Naive B cell (primary cell): ENCODE measurements at places on chromosomes 16 and 17.
A peak's percentile ranks its signal among the peaks of the same experiment; 100 is the strongest.

- no peaks in the 10 kb centered on the region for H3K4me1 ChIP-seq
- DNase-seq, result no peak
- no peaks in the 10 kb centered on the region for H3K36me3 ChIP-seq
- no peak overlapping the region for H3K4me3 ChIP-seq
- H3K27me3 ChIP-seq, result no peaks in the 10 kb centered on the region
Measured at GRCh38 chr16:64489449-64489848, 632.4 kb downstream of the CDH11 start.

- H3K36me3 ChIP-seq, result no peaks in the 10 kb centered on the region
- H3K4me3 ChIP-seq, result no peak overlapping the region
- peaks cover 14% of the 10 kb centered on the region for H3K4me1 ChIP-seq
- H3K27ac ChIP-seq, result no peak overlapping the region
- peaks cover 50% of the 10 kb centered on the region for H3K27me3 ChIP-seq
Measured at GRCh38 chr16:85231959-85232358, 119.7 kb upstream of the CIBAR2 start.

DNA sequence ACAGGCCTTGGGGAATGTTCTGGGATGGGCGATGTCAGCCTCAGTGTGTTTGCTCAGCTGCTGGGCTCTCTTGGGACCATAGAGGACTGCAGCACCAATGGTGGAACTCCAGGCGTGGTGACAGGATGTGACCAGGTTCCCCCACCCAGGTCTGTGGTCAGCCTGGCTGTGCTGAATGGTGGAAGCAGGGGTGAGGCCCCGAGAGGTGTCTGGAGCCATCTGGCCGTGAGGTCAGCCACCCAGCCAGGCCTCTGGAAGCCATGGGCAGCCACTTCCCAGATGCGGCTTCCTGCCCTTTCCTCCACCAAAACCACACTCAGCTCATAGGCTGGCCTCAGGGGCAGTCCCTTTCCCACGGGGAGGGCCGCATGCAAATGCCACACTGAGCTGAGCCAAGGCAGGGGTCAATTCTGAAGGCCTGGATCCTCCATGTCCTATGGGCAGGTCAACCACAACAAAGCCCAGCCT lies 7.8 kb upstream of the MAPK7 start:
- peaks cover 8% of the 10 kb centered on the region for H3K27me3 ChIP-seq
- DNase-seq, result peak; percentile 47
- H3K36me3 ChIP-seq, result no peaks in the 10 kb centered on the region
- peaks cover 42% of the 10 kb centered on the region for H3K4me1 ChIP-seq
- peak overlapping the region; percentile 97 for H3K27ac ChIP-seq
- H3K4me3 ChIP-seq, result peak overlapping the region; percentile 86

DNA sequence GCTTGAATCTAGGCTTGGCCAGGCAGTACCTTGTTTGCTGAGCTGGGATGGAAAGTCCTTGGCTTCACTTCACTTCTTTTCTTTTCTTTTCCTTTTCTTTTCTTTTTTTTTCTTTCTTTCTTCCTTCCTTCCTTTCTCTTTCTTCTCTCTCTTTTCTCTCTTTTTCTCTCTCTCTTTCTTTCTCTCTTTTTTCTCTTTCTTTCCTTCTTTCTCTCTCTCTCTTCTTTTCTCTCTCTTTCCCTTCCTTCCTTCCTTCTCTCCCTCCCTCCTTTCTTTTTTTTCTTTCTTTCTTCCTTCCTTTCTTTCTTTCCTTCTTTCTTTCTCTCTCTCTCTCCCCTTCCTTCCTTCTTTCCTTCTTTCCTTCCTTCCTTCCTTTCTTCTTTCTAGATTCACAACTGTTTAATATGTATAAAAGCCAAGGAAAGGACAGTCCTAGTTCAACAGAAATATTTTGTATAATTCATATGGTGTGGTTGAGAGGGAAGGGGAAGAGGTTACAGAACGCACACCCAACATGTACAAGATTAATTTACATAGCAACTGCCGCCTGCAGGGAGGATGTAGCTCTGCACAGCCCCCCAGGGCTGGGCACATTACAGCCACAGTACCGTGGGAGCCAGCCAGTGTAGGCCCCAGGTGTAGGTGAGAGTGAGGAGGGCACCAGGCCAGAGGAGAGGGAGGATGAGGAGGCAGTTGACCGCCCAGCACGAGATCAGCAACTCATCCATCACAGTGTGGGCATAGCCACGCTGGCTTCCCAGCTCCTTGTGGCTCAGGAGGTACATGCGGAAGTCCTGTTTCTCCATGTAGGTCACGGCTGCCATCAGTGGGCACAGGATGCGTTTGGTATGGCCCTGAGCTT lies 9.7 kb upstream of the ITGB3 start:
- no peak for DNase-seq
- H3K4me3 ChIP-seq, result no peak overlapping the region
- H3K27ac ChIP-seq, result no peak overlapping the region
- H3K36me3 ChIP-seq, result no peaks in the 10 kb centered on the region
- H3K27me3 ChIP-seq, result peaks cover 9% of the 10 kb centered on the region
- peaks cover 27% of the 10 kb centered on the region for H3K4me1 ChIP-seq

DNA sequence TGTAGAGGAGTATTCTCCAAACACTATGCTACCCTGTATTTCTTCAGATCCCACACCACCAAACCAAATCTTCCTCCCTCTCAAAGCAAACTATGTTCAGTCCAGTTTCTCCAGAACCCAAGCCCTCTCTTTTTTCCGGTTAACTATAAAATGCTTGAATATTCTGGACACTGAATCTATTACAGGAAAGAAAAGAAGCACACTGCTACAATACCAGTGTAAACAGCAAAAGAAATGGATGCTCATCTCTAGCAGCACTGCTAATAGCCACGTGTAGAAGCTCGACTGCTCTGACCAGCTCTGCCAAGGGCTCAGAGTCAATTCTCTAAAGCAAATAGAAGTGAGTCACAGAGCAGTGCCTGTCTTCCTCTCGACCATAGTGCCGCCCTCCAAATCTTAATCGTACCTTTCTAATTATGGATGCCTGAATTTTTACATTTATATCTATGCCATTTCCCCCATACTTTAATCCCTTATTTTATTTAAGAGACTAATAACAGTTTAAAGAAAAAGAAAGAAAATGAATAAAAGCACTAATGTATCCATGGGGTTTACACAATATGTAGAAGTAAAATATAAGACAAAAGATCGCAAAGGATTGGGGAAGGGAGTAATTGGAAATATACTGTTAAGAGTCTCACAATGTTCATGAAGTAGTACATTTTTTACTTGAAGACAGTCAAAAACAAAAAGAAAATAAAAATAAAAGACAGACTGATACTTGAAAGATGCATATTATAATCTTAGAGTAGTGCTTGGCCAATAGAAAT lies 154.5 kb downstream of the PARN start:
- H3K36me3 ChIP-seq, result peaks cover 40% of the 10 kb centered on the region
- no peaks in the 10 kb centered on the region for H3K27me3 ChIP-seq
- DNase-seq, result no peak

DNA sequence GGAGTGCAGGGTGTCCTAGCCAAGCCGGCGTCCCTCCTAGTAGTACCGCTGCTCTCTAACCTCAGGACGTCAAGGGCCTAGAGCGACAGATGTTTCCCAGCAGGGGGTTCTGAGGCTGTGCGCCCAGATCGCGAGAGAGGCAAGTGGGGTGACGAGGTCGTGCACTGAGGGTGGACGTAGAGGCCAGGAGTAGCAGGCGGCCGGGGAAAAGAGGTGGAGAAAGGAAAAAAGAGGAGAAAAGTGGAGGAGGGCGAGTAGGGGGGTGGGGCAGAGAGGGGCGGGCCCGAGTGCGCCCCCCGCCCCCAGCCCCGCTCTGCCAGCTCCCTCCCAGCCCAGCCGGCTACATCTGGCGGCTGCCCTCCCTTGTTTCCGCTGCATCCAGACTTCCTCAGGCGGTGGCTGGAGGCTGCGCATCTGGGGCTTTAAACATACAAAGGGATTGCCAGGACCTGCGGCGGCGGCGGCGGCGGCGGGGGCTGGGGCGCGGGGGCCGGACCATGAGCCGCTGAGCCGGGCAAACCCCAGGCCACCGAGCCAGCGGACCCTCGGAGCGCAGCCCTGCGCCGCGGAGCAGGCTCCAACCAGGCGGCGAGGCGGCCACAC lies at the start of gene MMP2:
TSS of gene MMP2 (plus strand) at position 372 of the 603 bp plus-strand sequence. CDS start 282 bp downstream, outside the sequence.
- H3K4me1 ChIP-seq, result peaks cover 3% of the 10 kb centered on the region
- H3K27ac ChIP-seq, result no peak within 1 kb of the TSS
- H3K27me3 ChIP-seq, result peaks cover 38% of the 10 kb centered on the region
- peaks cover 8% of the 10 kb centered on the region for H3K36me3 ChIP-seq
- DNase-seq, result no peak

DNA sequence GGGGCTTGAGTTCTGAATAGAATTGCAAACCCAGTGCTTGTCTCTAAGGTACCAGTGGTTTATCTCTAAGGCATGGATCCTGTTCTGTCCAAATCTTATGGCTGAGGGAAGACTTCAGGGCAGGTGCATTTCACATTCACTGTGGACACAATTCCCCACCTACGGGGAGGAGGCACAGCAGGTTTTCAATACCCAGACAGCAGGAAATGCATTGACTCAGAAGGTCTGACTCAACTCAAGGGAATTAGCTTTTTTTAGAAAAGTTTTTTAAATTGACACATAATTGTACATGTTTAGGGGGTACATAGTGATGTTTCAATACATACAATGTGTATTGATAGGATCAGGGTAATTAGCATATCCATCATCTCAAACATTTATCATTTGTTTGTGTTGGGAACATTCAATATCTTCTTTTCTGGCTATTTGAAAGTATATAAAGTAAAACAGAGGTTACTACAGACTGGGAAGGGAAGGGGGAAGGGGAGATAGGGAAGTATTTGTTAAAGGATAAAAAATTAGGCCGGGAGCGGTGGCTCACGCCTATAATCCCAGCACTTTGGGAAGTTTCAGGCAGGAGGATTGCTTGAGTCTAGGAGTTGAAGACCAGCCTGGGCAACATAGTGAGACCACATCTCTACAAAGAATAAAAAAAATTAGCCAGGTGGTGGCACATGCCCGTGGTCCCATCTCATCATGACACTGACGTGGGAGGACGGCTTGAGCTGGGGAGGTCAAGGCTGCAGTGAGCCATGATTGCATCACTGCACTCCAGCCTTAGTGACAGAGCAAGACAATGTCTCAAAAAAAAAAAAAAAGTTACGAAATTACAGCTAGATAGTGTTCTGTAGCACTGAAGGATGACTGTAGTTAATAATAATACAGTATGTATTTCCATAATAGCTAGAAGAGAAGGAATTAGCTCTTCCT lies 54.9 kb downstream of the RGS9 start:
- DNase-seq, result no peak
- H3K27me3 ChIP-seq, result no peaks in the 10 kb centered on the region
- H3K4me1 ChIP-seq, result no peaks in the 10 kb centered on the region
- H3K36me3 ChIP-seq, result no peaks in the 10 kb centered on the region

DNA sequence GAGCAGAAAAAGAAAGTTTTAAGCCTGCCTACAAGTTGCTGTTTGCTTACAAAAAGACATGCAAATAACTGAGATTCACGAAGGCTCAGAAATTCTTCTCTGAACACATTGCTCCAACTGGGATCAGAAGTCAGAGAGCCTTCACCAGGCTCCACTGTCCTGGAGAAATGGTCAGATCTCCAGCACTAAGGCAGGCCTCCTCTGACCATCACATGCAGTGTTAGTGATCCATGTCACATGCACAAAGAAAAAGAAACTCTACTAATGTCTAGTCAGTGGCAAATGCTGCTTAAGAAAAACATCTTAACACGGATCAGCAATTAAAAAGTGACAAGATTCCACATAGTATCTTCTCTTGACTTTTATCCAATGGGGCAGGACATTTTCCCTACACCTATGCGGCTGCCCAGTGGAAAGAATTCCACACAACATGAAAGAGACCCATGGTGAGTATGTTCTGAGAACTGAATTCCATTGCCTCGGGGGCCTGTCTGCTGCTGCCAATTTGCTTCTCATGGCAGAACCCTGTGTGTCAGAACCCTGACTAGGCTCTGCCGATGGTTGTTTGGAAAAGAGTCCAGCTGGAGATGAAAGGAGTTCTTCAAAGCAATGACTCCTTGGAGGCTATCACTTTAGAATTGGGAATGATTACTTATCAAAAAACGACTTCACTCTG lies 96.6 kb downstream of the HIC1 start:
- H3K27ac ChIP-seq, result peak overlapping the region; percentile 76
- H3K4me3 ChIP-seq, result no peak overlapping the region
- H3K36me3 ChIP-seq, result peaks cover 20% of the 10 kb centered on the region
- H3K4me1 ChIP-seq, result peaks cover 6% of the 10 kb centered on the region
- DNase-seq, result no peak

DNA sequence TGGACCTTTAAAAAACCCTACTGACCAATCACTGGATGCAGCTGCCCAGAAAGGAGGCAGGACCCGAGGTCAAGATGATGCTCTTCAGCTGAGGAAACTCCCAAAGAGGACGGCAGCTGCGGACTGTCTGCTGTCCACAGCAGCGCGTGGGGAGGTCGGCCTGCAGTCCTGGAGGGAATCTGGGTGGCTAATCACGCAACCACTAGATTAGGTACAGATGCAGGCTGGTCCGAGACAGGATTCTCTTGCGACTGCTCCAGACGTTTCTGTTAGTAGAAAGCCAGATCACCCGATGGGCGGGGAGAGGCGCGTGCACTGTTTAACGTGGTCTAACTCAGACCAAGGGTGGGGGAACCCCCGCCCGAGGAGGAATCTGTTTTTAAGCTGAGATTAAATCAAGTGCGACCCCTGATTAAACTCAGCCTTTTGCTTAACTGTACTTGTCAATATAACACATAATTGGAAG lies 8.8 kb downstream of the CTRB2 start:
- H3K27me3 ChIP-seq, result peaks cover 54% of the 10 kb centered on the region
- H3K4me1 ChIP-seq, result peaks cover 9% of the 10 kb centered on the region
- H3K4me3 ChIP-seq, result no peak overlapping the region

DNA sequence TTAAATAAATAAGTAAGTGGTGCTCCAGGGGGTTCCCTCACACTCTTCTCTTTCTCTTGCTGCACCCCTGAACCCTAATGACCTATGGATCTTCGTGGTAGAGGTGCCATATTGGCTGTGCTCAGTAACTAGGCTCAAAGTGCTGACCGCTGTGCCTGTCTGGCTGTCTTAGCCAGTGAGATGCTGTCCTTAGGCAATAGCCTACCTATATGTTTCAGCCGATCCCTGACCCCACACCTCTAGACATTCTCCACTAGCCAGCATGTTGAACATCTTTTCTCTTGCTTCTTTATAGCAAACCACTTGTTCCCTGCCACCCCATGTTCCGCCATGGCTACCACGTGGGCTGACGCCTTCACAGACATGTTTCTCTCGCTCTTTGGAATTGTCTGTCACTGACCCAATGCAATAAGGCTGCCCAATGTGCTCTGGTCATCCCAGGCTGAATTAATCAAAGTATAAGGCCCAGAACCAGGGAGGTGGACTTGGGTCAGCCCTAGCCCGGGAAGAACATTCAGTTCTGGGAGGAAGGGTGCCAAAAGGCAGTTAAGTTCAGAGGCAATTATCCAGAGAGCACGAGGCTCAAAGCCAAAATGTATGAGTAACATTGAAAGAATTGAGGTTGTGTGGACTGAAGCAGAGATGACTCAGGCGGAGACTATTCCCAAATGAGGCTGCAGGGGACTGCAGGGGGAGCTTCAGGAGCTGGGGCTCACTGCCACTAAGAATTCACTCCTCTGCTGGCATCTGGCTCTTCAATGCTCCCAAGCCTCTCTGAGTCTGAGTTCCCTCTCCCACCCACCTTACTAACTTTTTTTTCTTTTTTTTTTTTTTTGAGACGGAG lies 28.7 kb upstream of the TNRC6A start:
- no peaks in the 10 kb centered on the region for H3K36me3 ChIP-seq
- H3K27ac ChIP-seq, result no peak overlapping the region
- peaks cover 36% of the 10 kb centered on the region for H3K27me3 ChIP-seq
- DNase-seq, result no peak
